Stimulated activated CD8-positive, alpha-beta memory T cell treated with anti-CD3 and anti-CD28 coated beads, Interleukin-4, amount 100 ng/mL, for 1 hour (primary cell): ENCODE measurements at places on chromosomes 3 and 15.

GRCh38 chr15:39598958-39599845, 18.3 kb downstream of the THBS1 start:
- DNase-seq: no peak

DNA sequence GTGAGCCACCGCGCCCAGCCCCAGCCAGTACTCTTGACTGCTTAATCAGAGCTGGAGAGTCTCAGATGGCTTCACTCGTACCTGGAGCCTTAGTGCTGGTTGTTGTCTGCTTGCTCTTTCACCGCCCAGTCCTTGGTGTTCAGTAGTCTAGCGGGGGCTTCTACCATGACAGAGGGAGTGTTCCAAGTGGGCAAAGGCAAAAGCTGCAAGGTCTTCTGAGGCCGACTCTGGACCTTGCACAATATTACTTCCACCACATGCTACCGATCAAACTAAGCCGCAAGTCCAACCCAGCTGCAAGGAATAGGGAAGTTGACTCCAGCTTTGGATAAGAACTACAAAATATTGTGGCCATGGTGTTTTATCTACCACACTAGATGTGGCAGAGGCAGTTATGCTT, 6.6 kb downstream of the PARL start:
- DNase-seq: no peak

DNA sequence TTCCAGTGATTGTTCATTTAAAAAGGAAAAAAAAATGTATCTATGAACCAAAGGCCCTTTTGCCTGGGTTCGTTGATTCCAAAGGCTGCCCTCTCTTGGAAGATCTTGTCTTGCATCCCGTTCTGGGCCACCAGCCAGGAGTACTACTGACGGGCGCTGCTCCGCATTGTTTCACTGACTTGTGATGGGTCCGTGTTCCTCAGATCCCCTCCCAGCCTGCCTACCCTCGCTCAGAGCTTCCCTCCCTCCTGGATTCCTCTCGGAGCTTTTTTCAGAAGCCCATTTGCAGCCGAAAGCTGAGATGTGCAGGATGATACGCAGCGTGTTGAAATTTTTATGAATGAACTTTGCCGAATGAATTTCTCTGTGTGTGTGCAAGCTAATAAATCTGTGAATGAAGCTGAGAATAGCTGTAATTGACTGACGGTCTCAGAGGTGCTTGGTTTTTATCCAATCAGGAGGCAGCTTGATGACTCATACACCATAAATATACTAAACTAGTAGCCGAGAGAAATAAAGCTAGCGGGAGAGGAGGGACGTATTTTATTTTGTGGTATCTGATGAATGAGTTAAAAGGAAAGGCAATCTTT, at the start of gene SHC4:
SHC4 (minus strand) TSS at position 396 of the 590 bp plus-strand sequence. CDS start 904 bp downstream, outside the sequence.
- DNase-seq: no peak

GRCh38 chr3:31614162-31614921, 81.6 kb downstream of the STT3B start:
- DNase-seq: no peak

- DNase-seq: no peak
These were observed 48.6 kb downstream of the NR1D2 start for GRCh38 chr3:23993556-23994243.

- no peak for DNase-seq
These were observed 15.5 kb downstream of the TRIM59 start for GRCh38 chr3:160434071-160434470.

- no peak for DNase-seq
These were observed 90.8 kb downstream of the MCTP2 start for GRCh38 chr15:94322141-94322540.

DNA sequence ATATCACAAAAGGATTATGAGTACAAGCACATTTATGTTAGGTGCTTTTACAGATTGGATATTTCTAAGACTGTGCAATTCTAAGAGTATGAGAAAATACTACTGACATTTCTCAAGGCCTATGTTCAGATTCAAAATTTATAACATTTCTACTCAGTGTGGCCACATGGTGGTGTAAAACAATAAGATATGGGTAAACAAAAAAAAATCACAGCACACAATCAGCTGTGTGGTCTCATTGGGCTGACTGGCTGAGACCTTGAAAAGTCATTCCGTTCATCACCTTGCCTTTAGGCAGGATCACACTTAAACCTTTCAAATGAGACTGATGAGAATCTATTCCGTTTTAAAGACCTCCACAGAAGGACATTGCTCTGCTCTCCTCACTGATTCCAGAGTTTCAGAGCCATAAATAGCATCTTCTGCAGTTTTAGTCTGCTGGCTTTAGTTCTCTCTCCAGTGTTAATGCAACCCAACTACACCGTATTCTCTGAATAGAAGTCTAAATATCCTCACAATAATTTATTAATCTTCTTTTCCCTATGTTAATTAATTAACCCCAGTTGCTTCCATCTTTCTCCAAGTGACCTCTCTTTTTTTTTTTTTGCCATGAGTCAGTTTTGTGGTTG, 158.2 kb downstream of the SPATA16 start:
- no peak for DNase-seq

DNA sequence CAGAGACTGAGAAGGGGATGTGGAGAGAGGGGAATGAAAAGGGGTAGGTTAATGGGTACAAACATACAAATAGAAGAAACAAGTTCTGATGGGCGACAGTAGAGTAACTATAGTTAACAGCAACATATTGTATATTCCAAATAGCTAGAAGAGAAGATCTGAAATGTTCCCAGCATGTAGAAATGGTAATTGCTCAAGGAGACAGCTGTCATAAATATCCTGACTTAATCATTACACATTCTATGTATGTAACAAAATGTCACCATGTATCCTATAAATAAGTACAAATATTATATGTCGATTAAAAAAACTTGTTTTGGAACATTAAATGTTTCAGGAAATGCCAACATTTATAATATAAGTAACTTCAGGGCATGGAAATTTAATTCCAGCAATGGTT, 23.3 kb downstream of the FMN1 start:
- no peak for DNase-seq

DNA sequence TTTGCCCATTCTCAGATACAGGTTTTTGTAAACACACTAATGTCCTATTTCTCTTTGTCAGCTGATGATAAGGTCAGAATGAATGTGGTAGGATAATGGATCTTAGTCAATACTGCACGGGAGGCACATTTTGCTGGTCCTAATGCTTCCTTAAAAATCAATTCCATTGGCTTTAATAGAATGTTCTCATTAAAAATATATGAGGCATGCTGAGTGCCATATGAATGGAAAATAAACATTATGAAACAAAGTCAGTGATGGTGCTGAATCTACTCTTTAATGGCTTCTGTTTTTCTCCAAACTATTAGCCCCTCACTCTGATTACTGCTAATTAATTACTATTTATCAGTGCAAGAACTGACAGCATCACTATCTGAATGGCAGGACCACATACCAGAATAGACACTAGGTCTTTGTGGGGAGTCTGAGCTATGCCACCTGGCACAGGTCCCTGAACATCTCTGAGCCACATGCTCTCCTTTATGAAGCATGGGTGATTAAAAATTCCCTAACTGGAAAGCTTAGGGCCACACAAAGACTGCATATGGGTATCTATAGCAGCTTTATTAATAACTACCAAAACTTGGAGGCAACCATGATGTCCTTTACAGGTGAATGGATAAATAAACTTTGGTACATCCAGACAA, 278.9 kb downstream of the MEX3B start:
- no peak for DNase-seq

GRCh38 chr15:83919319-83919830, 265.5 kb downstream of the ADAMTSL3 start:
- no peak for DNase-seq

GRCh38 chr3:114019486-114019885, 36.8 kb downstream of the CCDC191 start:
- no peak for DNase-seq
